Endothelial cell of umbilical vein (primary cell): ENCODE measurements at places on chromosomes 5 and 9. TPM values are rescaled to one million over a fixed set of nuclear protein-coding genes. Genes with fewer than 3 reads are reported as not detected.

The PCDHB2 gene
- 0.40 and 0.57 TPM in 2 replicates for polyA plus RNA-seq

The IFNB1 gene
- not detected in 2 replicates for polyA plus RNA-seq

The SERF1A gene
- polyA plus RNA-seq: 1.7 and 1.9 TPM in 2 replicates

DNA sequence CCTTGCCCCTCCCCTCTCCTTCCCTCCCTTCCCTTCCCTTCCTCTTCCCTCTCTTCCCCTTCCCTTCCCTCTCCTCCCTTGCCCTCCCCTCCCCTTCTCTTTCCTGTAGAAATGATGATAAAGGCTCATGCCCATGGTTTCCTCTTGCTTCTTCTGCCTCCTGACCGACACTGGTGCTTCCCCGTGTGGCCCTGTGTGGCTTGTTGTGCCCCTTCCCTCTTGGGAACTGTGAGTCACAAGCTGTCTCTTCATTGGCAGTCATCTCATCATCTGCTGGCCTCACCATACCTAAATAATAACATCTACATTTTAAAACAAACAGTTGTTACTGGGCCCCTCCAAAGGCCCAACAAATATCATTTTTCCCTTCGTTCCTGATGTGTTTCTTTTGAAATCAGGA is 11.7 kb upstream of the CARNMT1 start:
- H3K4me1 ChIP-seq: no peaks in the 10 kb centered on the region
- no peak overlapping the region for H3K27ac ChIP-seq
- DNase-seq: no peak

GRCh38 chr5:159539678-159540077 is 209.4 kb upstream of the IL12B start:
- DNase-seq: no peak
- no peak overlapping the region for H3K27ac ChIP-seq
- H3K27me3 ChIP-seq: no peaks in the 10 kb centered on the region

GRCh38 chr5:176166427-176166826 is 71.8 kb upstream of the SIMC1 start:
- no peak overlapping the region for H3K27ac ChIP-seq
- H3K4me3 ChIP-seq: no peak overlapping the region
- no peaks in the 10 kb centered on the region for H3K4me1 ChIP-seq
- H3K27me3 ChIP-seq: no peaks in the 10 kb centered on the region
